Left ventricle myocardium superior (tissue), 1 donor: ENCODE measurements at places on chromosomes 16 and 17. TPM values are rescaled to one million over a fixed set of nuclear protein-coding genes. Genes with fewer than 3 reads are reported as not detected.

Gene GUCY2D
- total RNA-seq: not detected

Gene RNF157
- 18.0 TPM for total RNA-seq

Gene CYB561
- total RNA-seq: 14.7 TPM

Gene KLHL36
- 62.5 TPM for total RNA-seq

Gene SPIRE2
- 0.77 TPM for total RNA-seq

- DNase-seq: no peak
Measured at GRCh38 chr17:49748223-49748622, 15.7 kb downstream of the FAM117A start.

DNA sequence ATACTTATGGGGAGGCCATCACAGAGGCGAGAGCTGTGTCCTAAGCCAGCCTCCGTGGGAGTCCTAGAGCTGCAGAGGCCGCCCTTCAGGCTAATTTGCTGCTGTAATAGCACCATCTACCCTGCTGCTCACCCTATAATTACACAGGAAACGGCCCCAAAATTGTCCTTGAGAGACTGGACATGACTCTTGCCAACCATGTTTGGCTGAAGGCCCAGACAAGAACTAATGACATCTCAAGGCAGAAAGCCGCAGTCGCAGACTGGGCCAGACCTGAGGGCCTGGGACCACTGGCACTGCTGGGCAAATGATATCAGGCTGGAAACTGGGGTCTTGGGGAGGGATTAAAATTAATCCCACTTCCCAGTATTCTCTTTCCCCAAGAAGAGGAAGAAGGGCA is 24.1 kb downstream of the PSMD7 start:
- no peak for DNase-seq

DNA sequence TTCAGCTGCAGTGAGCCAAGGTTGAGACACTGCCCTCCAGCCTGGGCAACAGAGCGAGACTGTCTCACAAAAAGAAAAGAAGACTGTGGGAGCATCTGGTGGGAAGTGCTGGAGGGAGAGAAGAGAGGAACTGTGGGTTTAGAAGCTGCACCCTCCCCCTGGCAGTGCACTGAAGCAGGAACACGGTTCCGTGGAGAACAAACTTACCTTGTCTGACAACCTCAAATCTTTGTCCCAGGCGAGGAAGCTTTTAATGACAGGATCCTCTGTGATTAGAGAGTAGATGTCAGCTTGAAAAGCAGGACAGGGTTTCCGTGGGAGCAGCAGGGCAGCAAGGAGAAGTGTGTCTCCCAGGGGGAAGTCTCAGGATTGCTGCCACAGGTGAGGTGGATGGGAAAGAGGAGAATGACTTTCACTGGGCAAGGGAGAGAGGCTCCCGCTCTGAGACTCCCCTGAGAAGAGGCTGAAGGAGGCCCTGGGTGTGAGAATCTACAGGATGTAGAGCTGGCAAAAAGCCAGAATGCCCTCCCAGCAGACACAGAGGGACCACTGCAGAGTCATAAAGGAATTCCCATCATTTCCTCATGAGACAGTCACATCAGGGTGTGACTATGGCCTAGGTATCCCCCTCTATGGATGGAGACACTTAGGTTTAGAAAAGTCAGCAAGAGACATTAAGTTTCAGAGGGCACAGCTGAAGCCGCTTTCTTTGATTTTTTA is 22.9 kb downstream of the PRR11 start:
- DNase-seq: no peak

DNA sequence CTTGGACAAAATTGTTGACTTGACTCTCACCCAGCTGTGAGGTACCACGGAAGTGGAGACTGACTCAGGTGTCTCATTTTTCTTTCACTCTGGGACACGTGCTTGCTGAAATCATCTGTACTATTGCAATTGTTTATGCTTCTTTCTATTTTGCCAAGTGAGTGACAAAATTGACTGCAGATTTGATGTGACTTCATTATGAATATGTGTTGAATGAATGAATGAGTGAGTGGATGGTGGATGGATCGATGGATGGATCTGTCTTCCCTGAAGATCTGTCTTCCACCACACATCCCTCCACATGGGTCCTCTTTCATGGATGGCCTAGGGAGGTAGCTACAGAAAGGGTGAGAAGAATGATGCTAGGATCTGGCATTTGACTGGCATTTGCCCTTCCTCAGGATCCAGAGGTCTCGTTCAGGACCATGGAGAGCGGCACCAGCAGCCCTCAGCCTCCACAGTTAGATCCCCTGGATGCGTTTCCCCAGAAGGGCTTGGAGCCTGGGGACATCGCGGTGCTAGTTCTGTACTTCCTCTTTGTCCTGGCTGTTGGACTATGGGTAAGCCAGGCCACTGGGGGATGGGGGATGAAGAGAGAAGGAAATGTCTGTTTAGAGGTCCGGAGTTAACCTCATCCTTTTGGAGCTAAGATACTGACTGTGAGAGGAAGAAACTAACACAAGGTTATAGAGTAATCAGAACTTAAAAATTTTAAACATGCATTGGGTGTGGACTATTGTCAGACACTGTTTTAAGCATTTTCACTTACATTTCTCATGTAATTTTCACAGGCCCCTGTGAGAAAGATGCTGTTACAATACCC is 12.7 kb downstream of the SLC5A11 start:
- DNase-seq: peak; percentile 68
